NCI-H187 treated with DMSO at 0.1 percent for 48 hours (cell line): ENCODE measurements at places on chromosomes 1 and 21.

DNA sequence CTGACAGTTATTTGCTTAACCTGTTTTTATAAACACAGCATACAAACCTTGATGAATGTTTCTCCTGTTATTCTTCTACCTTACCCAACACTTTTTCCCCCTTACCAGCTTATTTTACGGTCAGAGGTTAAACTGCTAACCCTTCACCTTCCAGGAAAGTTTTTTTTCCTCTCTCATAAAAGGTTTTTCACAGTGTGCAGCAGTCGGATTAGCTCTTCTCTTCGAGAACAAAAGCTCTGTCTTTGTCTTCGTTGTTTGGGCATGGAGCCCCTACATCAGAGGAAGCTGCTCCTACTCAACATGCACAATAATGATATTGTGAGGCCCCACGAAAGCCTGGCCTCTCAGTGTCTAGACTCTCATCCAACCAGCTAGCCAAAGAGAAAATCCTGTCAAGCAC, 42.0 kb downstream of the DENND1B start:
- DNase-seq: no peak

- no peak for DNase-seq
Observed at GRCh38 chr1:64163431-64163830, 40.0 kb upstream of the UBE2U start.

GRCh38 chr1:100523038-100523652, 14.8 kb upstream of the GPR88 start:
- DNase-seq: no peak

DNA sequence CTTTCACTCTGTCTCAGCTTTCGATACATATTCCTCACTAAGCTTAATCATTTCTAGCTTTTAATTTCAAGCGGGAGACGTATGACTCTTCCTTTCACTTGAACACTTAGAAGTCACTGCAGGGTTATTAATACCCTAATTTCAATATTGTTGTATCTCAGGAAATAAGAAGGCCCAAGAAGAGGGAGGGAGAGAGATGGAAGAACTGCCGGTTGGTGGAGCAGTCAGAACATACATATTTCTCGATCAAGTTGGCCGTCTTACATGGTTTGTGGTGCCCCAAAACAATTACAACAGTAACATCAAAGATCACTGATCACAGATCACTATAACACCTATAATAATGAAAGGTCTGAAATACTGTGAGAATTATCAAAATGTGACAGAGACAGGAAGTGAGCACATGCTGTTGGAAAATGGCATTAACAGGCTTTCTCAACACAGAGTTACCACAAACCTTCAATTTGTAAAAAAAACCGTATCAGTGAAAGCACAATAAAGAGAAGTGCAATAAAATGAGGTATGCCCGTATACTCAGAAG, 145.4 kb upstream of the HP1BP3 start:
- DNase-seq: no peak

GRCh38 chr1:180935326-180936109, 22.8 kb downstream of the KIAA1614 start:
- no peak for DNase-seq

GRCh38 chr21:19683492-19683891, 1279.9 kb upstream of the TMPRSS15 start:
- no peak for DNase-seq

GRCh38 chr1:22553104-22553880, 10.0 kb upstream of the EPHA8 start:
- DNase-seq: no peak

- DNase-seq: no peak
Observed at GRCh38 chr1:21653744-21654100, 15.4 kb downstream of the RAP1GAP start.

GRCh38 chr1:227559499-227559898, 3.9 kb upstream of the ZNF678 start:
- DNase-seq: no peak

DNA sequence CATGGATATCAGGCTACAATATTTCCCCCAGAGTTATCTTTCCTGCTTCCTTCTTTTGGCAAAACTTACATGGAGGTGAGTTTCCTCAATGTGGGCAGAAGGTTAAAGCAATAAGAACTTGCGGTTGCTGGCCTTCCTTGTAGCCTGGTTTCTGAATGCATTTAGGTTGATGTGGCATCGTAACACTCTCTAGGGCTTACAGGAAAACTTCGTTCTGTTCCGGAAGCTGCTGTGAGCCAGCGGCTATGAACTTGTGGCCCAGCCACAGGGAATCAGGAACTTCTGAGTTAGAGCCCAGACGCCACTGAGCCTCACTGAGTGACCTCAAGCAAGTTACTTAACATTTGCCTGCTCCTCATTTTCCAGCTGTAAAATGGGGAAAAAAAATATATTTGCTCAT, 623.4 kb upstream of the ADAMTS5 start:
- DNase-seq: no peak

DNA sequence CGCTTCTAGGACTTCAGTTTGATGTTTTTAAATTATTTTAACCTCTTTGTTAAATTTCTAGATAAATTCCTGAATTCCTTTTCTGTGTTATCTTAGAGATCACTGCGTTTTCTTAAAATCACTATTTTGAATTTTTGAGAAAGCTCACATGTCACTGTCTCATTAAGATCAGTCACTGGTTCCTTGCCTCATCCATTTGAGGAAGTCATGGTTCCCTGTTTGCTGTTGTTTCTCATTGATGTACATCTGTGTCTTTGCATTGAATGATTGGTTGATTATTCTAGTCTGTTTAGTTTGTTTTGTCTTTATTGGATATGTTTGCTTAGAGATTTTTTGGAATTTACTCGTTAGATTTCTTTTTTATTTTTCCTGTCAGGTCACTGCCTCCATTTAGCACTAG, 50.1 kb downstream of the CRP start:
- DNase-seq: no peak

GRCh38 chr1:77230051-77230450, 10.8 kb upstream of the PIGK start:
- DNase-seq: no peak

DNA sequence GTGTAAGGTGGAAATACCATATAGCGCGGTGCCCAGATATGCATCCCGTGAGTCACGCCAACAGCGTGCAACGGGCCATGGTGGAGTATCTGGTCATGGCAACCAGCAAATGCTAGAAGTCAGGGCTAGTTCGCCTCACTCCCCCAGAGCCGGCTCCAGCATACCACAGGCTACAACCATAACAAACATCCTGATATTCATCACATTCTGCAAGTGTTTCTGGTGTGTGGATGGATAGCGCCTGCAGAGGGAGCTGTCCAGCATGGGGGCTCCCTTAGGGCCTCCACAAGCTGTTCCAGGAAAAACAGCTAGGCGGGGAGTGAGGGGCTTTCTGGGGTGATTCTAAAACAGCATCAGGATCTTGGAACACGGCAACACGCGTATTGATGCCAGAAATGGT, 6.8 kb downstream of the C1orf198 start:
- DNase-seq: no peak

- no peak for DNase-seq
Observed at GRCh38 chr1:23475134-23475628, 8.8 kb downstream of the ASAP3 start.

DNA sequence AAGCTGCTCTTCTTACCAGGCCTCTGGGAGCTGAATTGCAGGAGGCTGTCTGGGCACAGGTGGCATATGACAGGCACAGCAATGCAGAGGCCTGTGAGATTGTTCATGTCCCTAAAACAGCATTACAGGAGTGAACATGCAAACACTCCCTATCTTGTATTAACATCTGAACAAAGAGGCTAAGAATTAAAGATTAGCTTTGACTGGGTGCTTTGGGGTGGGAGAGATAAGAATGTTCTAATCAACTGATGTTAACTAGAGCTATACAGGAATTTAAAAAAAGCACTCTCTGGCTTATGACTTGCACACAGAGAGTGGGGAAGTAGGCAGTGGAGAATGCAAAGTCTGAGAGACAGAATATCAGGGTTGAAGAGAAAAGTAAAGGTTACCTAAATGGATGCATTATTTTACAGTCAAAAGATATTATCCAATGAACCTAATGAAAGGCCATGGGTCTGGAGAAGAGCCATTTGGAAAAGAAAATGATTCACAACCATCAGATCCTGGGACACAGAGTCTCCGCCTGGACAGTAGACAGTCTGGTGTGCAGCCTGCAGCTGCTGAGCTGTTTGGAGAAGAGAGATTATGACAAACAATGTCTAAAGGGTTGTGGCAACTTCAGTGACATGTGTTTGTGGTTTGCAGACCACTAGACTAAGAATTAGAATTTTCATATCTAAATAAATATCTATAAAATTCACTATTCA, 20.2 kb downstream of the DPT start:
- no peak for DNase-seq

DNA sequence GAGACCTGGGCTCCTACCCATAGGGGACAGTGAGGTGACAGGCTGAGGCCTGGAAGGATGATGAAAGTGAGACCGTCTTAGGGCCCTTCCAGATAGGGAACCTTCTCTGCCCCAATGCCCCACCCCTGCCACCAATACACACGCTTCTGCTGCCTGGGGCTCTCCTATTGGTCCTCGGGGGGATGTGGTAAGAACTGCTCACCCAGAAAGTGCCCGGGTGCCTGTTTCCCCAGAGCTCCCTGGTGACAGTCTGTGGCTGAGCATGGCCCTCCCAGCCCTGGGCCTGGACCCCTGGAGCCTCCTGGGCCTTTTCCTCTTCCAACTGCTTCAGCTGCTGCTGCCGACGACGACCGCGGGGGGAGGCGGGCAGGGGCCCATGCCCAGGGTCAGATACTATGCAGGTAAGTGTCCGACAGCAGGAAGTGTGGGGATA, 948 bp downstream of the SEMA4A start:
- no peak for DNase-seq

DNA sequence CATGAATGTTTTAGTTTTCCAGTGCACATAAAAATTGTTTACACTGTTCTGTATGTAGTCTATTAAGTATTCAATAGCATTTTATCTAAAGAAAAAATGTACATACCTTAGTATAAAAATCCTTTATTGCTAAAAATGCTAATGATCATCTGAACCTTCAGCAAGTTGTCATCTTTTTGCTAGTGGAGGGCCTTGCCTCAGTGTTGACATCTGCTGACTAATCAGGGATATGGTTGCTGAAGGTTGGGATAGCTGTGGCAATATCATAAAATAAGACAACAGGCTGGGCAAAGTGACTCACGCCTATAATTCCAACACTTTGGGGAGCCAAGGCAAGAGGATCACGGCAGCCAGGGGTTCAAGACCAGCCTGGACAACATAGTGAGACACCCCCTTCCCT, 9.0 kb downstream of the DYNLT5 start:
- no peak for DNase-seq

DNA sequence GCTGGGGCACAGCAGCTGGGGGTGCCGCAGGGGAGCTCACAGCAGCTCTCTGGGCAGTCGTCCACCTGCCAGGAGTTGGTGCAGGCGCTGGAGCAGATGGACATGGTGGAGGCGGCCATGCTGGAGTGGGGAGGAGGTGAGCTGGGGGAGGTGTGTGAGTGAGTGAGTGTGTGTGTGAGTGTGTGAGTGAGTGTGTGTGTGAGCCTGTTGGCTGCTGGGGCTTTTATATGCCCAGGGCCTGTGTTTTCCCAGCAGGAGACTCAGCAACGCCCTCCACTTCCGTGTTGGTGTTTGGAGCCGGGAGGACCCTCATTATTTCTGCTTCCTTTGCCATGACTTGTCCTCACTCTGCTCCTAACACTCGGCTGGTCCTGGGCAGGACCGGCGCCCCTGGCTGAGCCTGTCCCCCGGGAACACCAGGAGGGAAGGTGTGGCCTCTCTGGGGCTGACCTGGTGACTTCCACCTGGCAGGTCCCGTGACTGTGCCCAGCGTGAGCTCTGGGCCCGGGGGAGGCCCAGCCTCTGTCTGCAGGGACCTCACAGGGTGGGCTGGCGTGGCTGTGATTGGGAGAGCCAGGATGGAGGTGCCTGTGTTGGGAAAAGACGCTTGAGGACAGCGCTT, at the start of gene KRTAP10-2:
Gene KRTAP10-2 (minus strand): TSS at position 166 of the 622 bp plus-strand sequence. CDS start 47 bp downstream, at position 119.
- no peak for DNase-seq

DNA sequence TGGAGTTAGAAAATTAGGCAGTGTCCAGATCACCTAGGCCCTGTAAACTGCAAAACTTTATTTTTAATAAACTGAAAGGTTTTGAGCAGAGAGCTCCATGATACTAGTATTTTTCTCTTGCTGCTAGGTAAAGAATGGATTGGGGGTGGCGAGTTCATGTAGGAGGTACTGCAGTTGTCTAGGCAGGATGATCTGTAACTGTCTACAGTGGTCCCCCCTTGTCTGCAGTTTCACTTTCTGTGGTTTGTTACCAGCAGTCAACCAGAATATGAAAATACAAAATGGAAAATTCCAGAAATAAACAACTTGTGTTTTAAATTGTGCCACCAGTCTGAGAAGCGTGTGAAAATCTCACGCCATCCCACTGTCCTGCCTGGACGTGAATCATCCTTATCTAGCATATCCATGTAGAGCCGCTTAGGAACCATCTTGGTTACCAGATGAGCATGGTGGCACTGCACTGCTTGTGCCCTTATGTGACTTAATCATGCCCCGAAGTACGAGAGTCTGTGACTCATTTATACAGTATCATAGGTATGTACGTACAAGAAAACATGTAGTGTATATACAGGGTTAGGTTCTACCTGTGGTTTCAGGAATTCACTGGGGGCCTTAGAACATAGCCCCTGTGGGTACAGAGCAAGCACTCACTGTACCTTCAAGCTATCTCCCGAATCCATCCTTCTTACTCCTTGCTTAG, 94.2 kb downstream of the AHCTF1 start:
- DNase-seq: no peak

- no peak for DNase-seq
Observed at GRCh38 chr1:78070758-78071157, 25.0 kb downstream of the GIPC2 start.

- DNase-seq: no peak
Observed at GRCh38 chr1:20483833-20484518, 2.0 kb downstream of the CAMK2N1 start.

- no peak for DNase-seq
Observed at GRCh38 chr1:230114237-230114651, 47.2 kb downstream of the GALNT2 start.

DNA sequence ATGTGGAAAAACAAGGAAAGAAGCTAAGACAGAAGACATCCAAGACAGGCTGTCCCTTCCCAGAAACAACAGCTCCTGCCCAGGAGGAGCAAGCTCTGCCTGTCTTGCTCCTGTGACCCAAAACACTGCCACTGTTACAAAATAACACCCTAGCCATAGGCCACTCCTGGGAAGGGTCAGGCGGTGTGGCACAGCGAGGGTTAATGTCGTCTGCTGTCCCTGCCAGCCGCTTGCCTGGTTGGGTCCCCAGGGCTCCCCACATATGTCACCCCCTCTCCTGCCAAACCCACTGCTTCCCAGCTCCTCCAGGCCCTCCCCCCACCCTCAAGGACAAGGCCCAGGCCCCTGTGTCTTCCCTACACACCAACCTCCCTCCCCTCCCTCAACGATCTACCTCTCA, 3.9 kb upstream of the NHLH1 start:
- no peak for DNase-seq

DNA sequence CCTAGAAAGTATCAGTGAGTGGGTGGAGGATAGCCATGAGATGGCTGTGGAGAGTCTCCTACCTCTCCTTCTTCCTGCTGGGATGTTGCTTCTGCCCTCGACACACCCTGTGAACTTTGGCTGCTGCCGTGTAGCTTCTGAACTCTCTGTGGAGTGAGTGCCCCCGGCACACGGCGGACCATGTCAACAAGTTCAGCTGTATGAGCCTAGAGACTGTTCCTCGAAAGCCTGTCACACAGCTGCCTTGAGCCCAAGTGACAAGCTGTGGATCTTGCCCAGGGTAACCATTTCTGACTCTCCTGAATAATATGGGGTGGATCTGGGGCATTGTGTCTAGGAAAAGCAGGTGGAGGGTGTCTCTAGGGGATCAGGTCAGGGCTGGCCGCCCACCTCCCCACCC, 143.2 kb downstream of the NOS1AP start:
- DNase-seq: no peak

- no peak for DNase-seq
Observed at GRCh38 chr1:172867216-172867818, 183.4 kb downstream of the TNFSF18 start.

GRCh38 chr1:189274267-189274666, 1203.4 kb downstream of the BRINP3 start:
- DNase-seq: no peak
